ENCODE measurements at places on chromosomes 1 and 21.

GRCh38 chr1:44848456-44849181 lies 5.6 kb upstream of the PTCH2 start:
- no peak for DNase-seq

DNA sequence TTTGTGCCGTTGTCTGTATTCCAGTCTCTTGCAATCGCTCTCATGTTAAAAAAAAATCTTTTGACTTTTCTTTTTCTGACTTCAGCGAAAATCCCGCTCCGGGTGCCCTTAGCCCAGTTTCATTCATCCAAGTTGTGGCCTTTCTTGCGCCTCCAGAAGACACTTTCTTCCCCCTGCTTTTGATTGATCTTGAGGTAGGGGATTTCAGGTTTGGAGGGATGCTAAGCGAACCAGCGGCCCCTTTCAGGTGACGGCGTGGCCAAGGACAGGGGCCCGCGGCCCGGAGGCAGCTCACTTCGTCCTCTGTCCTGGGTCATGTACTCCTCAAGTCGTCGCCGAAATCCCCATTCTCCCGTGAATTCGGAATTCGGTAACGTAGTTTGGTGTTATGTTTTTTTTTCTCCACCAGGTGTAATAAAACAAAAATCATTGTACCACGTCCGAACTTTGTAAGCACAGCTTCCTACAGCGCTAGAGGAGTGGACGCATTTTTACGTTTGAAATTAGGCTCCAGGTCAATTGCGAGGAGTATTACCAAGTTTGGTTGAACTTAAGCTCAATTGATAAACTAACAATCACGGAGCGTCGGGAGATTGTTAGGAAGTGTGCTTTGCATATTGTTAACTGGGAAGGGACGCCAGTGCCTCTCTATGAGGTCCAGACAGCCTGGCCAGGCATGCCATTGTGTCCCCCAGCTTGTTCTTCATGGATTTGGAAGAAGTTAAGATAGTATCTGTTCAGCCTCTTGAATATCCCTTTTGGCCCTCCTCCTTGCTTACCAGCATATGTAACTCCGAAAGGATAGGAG lies 1.1 kb downstream of the MRPS6 start:
- no peak for DNase-seq

DNA sequence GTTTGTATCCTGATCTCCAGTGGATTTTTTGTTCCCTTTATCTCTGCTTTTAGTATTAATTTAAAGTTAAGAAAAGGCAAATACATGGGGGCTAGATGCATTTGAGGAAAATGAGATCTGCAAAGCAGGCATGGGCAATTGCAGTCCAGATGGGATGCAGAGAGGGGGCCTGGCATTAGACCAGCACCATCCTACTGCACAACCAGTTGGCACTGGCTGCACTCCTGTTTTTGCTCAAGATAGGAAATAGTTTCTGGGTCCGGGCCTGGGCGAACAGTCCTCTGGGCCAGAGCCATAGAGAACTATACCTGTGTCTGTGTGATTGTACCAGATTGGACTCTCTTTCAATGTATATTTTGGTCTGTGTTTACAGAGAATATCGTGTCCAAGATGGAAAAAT lies 34.0 kb upstream of the LEPR start:
- DNase-seq, result no peak

DNA sequence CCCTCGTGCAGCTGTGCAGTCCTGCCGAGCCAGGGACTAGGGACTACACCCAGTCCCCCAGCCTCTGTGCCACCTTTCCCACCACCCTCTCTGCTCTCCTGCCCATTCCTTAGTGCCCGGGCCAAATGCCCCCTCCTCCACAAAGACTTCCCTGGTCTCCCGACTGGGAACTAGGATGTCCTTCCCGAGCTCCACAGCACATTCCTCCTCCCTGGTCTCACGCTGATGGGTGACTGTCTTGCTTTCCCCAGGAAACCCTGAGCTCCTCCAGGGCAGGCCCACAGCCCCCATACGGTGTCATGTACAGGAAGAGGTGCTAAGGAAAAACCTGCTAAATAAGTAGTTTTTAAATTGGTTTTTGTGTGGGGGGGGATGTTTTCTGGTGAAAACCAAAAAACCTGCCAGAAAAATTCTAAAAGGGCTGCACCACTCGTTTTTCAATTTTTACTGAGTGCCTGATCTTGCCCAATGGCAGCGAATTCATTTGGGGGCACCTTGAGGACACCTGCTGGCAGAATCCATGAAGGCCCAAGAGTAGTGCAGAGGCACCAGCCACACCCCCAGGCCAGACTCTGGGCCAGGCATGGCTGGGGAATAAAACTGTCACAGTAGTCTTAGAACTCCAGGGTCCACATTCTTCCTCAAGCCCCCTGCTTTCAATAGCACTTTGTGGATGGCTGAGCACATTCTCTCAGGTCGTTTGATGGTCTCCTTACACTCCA lies 50.4 kb downstream of the GLIS1 start:
- no peak for DNase-seq

- no peak for DNase-seq
Observed at GRCh38 chr1:32538887-32539583, at the start of gene ZBTB8A. Gene ZBTB8A, plus strand, starts transcription at chr1:32539427. Its CDS starts 53,505 bp downstream, at chr1:32592932.

- no peak for DNase-seq
Observed at GRCh38 chr1:202644219-202645096, 65.8 kb downstream of the SYT2 start.

All from AG04449 (cell line).